SK-N-DZ (cell line): ENCODE measurements at places on chromosomes 2 and 18.

DNA sequence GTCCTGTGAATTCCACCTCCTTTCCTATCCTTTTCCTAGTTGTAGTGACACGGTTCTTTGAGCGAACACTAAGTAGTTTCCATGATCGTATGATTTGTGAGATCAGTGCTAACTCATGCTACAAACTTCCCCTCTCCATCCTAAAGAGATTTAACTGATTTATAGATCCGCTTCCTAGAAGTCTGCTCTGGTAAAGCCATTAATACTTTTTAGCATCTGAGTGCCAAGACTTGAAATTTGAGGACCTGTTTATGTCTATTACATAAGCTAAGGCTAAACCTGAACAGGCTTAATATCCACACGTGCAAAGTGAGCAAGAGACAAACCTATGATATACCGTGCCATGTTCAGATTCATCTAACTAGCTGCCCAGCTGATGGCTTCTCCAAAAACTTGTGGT, 14.9 kb downstream of the PROKR1 start:
- no peak for DNase-seq

DNA sequence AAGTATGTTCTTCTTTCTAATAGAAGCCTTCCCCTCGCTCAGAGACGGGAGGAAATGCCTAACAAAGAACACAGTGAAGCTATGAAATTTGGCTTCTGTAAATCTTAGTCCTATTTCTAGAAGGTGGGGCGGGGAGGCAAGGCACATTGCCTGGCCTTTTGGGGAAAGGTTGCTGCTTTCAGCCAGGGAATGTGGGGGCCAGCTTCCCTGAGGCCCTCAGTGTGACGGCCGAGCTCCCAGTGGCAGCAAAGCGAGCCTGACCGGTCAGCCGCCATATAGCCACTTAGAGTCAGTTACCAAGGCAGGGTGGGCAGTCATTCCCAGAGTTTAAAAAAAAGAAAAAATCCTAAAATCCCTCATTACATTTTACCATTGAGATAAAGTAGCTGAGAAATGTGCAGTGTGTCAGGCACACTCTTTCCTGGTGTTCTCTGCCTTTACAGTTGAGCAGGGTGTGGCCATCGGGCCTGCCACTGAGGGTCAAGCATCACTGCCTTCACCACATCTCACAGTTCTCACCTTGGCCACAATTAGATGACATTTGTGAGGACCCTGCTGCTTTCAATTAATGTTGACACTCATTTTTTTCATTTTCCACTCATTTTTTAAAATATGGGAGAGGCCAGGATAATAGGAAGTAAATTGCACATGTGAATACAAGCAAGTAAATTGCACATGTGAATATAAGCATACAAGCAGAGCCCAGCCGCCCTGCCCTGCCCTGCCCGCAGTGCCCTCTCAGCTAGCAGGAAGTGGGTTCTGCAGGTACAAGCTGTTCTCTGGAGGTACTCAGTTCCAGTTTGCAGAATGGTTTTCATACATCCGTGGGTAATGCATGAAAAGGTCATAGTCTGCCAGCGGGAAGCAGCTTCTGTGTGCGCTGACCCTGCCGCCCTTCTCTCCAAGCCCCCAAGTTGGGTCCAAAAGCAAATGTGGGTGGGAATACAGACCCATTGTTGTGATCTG, 76.9 kb downstream of the WDSUB1 start:
- no peak for DNase-seq

- no peak for DNase-seq
Measured at GRCh38 chr18:9643549-9643948, 29.2 kb upstream of the PPP4R1 start.

- DNase-seq: no peak
Measured at GRCh38 chr2:38682008-38682575, 16.2 kb downstream of the GALM start.

DNA sequence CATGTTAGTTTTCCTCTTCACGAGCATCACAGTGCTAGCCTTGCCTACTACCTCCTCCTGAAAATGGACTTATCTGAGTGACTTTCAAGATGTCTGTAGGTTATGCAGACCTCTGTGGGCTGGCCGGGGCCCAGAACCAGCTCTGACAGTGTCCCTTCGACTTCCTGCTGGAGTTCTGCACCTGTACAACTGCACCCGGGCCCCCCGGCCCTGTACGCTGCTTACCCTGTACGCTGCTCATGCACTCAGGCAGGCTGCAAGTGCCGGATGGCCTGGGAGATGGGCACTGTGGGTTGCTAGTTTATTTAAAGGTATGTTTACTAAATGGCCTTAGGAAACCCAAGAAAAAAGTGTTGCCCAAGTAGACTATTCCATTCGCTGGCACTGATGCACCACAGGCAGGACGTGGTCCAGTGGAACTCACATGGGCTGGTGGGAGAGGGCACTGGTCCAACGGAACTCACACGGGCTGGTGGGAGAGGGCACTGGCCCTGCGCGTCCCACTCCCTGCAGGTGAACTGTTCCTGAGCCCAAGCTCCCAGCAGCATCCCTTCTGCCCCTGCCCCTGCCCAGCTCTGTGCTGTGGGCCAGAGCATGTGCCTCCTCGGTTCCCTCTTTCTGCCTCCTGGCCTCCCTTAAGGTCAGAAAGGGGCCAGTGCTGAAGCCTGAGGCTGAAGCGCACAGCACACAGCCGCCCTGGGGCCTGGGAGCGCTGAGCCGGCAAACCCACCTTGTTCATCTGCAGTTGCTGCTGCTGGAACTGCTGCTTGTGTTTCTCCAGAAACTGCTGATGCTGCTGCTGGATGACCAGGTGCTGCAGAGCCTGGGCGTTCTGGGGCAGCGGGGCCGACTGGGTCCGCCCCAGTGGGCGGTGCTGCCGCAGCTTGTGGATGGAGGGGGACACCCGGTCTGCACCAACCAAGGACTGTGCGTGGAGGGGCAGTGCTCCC, 274.8 kb downstream of the HDAC4 start:
- no peak for DNase-seq

DNA sequence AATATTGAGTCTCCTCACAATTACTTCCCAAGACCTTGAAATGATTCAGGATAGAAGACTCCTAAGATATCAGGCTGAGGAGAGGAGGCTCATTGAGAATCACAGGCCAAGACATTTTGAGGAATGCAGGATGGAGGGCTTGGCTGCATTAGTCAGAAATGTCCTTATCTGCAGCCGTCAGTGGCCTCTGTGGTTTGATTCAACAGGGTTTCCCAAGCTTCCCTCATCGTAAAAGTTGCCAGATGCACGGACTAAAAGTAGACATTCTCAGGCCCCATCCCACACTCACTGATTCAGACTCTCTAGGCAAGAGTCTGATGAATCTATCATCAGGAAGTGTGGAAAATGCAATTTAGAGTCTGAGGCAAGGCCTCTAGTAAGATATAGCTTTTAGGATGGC, 34.0 kb upstream of the TMEM178A start:
- no peak for DNase-seq

GRCh38 chr18:9516437-9517064, 41.2 kb downstream of the RALBP1 start:
- peak; percentile 38 for DNase-seq

DNA sequence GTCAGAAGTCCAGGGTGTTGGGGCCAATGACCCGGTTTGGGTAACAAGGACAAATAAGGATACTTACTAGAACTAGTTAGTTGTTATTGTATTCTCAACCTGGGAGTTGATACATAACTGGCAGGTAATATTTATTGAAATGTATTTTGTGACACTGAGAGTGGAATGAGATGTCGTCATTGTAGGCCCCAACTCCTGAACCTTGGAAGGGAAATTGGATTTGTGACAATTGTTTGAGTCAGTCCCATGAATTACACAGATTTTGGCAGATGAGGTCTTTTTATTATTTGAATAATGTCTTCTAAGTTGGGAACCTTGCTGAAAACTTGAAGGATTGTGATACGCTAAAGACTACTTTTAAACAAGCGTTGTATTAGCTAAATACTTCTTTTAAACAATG, 5.1 kb downstream of the TIMM21 start:
- no peak for DNase-seq

DNA sequence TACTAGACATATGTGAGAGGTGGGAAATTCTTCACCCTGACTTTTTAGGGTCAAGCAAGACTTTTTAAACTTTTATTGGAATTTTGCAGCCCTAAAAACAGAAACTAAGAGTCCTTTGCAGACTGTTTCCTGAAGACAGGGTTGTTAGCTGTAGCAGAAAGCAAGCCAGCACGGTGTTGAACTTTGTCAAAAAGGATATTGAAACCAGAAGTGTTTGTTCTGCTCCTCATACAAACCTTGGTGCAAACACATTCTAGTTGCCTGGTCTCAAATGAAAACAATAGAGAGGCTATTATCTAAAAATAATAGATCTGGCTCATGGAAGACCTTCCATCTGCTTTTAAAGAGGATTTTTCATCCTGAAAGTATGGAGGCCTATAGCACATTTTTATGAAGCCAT, 65.8 kb upstream of the IGFBP5 start:
- no peak for DNase-seq

DNA sequence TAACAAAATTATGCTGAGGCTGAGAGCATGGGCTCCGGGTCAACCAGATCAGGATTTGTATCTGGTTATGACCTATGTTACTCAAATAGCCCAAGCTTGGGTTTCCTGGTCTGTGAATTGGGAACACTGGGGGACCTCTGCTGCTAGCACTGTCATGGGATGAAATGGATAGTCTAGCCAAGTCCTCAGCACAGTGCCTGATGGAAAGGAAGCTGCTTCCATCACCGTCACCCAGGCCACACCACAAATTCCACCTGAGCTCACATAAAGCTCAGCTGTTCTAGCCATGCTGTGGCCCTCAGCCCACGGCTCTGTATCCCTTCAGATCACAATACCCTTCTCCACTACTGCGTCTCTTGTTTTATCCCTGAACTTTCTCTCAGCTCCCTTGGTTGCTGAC, 179.6 kb upstream of the SP5 start:
- DNase-seq: no peak

DNA sequence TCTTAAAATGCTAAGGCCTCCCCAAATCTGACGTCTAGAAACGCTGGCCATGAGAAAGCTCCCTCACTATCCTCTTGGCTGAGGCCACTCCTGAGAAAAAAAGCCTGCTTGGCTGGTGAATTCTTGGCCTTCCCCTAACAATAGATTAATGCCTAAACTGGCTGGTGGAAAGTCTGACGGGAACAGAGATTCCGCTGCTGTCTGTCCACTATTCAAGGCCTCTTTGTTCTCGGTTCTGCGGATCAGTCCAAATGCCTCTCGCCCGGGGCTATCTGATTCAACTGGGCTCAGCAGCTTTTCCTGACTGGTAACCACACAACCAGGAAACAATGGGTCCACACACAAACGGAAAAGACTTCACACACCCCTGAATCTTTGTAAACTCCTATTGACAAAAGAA, 27.2 kb downstream of the PXDN start:
- no peak for DNase-seq

- DNase-seq: no peak
Measured at GRCh38 chr2:114192362-114192761, 250.1 kb upstream of the DPP10 start.

- DNase-seq: peak; percentile 70
Measured at GRCh38 chr2:154189953-154190352, 318.2 kb downstream of the GALNT13 start.

GRCh38 chr2:61671561-61672315, 133.6 kb upstream of the XPO1 start:
- no peak for DNase-seq

DNA sequence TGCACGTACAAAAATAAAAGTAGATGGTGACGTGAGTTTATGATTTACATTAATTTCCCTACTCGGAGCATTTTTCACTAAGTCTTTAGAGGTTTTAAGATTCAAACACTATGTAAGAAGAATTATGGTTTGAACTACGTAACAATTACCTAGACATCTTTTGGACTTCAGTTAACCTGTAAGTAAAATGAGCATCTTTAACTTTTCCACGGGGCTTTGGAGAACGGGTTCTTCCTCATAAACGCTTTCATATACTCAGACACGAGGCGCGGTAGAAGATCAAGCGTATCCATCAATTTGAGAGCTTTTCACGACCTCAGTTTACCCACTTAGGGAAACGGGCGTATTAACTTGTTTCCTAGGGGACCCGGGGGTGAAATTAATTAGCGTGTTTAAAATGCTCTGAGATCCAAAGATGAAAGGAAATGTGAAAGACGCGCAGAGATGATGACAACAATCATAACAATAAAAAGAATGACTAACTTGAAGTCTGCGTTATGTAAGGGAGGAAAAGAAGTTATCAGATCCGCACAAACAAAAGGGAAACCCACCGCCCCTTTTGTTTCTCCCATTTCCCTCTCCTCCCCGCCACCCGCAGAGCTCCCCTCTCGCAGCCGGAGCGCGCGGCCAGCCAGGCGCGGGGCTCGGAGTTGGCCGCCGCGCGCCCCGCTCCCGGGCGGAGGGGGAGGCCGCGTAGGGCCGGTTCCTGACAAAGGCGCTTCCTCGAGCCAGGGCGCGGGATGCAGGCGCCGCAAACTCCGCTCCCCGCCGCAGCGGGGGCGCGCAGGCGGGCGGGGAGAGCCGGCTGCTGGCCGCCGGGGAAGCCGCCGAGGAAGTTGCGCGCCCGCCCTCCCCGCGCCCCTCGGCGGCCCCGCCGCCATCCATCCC, 807 bp downstream of the PELI1 start:
- peak; percentile 24 for DNase-seq

- DNase-seq: no peak
Measured at GRCh38 chr2:101998896-101999789, 7.4 kb downstream of the IL1R2 start.

GRCh38 chr2:152606081-152606480, 111.2 kb downstream of the PRPF40A start:
- DNase-seq: no peak

DNA sequence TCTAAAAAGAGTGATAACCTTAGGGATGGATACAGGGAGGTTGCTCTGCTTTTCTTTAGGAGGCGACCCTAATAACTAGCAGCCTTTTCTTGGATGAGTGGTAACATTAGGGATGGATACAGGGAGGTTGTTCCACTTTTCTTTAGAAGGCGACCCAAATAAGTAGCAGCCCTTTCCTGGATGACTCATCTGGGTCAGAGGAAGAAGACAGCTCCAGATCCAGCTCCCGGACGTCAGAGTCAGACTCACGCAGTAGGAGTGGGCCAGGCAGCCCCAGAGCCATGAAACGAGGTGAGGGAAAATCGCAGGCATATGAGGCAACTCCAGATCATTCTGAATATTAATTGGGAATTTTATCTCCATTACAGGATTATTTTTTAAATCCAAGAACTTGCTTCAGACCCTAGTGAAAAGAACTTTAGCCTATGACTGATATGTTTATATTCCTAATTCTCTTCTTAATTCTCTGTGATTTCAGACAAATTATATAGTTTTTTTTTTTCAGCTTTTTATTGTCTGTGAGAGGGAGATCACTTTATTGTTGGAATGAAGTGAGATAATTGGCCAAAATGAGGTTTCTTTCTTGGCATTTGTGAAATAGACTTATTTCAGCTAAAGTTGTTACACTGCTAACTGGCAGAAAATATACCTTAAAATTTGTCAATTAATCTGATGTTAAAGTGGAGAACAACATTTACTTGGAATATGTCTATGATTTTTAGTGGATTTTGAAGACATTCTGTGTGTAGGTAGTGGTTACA, 31.2 kb upstream of the C1GALT1C1L start:
- no peak for DNase-seq

GRCh38 chr2:149741646-149742045, 154.1 kb upstream of the MMADHC start:
- no peak for DNase-seq
